ENCODE measurements at places on chromosomes 12 and 14.

DNA sequence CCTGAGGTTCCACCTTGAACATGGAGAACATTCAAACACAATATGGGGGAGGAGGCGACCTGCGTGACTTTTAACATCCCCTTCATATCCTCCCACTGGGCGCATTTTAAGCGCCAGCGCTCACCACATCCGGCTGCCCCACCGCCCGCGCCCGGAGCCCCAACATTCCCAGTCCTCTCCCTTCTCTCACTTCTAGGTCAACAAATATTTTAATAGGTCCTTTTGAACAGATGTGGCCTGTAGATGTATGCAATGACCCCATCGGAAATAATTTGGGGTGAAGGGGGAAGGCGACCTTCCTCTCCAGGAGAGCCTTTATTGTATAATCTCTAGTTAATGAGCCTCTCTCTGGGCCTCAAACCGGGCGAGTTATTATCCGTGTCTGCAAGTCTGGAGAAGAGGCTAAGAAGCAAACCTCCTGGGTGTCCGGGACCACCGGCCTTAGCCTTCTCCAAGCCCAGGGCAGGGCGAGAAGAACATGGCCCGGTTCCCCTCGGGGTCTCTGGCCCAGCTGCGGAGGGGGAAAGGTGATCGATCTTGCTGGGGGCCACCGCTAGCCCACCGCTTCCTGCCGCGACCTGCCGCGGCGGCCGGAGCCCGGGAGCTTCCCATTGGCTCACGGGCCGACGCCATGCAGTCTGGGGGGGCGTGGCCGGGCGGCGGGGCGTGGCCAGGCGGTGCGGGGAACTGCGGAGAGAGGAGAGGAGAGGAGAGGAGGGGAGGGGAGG, 83.2 kb upstream of the HMGA2 start:
- peak; percentile 78 for DNase-seq

DNA sequence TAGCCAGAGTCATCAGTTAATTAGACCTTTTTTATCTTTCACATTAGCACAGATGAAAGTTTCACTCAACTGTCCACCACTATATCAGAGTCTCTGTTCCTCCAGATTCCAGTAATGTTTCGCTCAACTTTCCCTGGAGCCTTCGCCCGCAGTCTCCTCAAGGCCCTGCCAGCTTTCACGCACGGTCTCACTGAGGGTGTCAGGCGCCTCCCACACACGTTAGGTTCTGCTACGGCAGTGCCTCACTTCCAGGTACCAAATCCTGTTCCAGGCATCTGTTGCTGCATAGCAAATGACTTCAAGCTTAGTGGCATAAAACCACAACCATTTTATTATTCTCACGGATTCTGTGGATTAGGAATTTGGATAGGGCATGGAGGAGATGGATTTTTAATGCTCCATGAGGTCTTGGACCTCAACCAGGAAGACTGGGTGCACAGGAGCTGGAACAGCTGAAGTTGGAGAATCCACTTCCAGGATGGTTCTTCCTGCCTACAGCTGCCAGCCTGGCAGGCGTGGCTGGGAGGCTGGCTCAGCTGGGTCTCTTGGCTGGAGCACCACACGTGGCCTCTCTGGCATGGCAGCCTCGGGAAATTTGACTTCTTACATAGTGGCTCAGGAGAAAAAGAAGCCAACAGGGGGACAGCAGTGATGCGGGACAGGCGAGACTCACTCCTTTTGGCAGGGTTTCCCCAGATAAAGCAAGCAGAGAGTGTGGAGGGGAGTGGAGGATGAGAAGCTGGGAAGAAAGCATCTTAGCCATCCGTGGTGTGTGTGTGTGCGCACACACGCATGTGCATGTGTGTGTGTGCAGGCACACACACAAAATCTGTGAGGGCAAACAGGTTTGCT, 21.3 kb upstream of the BCDIN3D start:
- DNase-seq = no peak

GRCh38 chr12:95623554-95624170, 72.4 kb upstream of the USP44 start:
- DNase-seq = peak; percentile 30

- DNase-seq = no peak
These were observed 788 bp upstream of the NGDN start for GRCh38 chr14:23468704-23469126.

GRCh38 chr12:7645395-7646177, 20.1 kb downstream of the APOBEC1 start:
- peak; percentile 53 for DNase-seq

DNA sequence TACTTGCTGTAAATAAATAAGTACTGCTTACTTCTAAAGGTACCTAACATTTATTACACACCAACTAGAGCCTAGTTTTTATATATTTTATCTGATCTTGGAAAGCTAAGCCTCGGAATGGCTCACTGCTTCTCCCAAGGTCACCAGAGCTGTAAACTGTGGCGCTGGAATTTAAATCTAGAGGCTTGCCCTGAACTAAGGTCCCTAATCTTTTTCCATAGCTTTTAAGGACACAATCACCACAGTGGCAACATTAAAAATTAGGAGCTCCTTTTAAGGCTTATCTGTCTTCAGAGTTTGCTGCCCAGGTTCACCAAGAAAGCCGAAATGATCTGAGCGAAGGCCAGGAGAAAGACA, 670 bp downstream of the CCNB1IP1 start:
- DNase-seq = no peak

DNA sequence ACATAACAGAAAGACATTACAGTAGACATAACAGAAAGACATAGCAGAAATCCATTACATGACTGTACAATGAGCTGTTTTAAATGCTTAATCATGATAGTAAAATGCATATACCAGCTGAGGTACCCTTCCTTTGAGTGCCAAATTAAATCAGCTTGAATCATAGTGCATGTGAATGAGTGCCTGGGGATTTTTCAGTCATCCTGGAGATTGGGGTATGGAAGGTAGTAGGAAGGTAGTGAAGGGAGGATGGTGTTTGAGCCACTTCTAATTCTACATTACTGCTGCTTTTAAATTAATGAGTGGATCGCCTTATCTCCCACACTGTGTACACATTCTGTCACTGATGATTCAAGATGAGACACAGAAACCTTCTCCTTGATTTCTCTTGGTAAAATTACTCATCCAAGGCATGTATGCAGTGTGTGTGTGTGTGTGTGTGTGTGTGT, 534.2 kb downstream of the LRFN5 start:
- DNase-seq = no peak

DNA sequence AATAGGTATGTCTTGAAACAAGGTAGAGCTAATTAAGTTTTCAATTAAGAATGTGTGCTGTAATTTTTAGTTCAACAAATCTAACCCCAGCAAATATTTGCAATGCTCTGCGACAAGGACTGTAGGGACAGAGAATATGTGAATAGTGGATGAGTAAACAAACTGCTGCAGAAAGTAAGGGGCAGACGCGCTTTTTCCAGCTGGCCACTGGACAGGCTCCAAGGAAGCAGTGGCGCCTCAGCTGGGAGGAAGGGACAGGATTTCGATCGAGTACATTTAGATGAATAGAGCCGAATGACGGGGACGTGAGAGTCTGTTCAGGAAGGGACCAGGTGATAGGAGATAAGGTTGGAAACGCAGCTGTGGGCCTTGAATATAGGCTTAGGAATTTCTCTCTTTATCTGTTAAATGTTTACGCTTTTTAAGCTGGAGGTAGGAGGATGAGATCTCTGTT, 69.3 kb downstream of the ELK3 start:
- DNase-seq = no peak

DNA sequence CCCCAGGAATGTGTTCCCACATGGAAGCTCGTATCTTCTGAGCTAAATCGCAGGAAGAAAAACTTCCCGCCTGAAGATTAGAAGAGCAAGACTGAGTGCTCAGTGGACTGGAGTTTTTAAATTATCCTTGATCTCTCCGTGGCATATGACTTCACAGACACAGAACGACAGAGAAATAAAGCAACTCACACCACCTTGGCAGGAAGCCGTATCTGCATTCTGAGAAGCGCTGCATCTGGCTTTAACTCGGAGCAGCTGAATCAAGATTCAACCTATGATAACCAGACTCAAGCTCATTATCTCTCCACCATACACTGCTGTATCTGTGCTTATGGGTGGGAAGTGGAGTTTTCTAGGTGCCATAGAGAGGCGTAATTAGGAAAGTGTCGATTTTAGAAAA, 1482.7 kb downstream of the AACS start:
- DNase-seq = no peak

GRCh38 chr12:71865757-71866536, 26.4 kb downstream of the TBC1D15 start:
- DNase-seq = no peak

DNA sequence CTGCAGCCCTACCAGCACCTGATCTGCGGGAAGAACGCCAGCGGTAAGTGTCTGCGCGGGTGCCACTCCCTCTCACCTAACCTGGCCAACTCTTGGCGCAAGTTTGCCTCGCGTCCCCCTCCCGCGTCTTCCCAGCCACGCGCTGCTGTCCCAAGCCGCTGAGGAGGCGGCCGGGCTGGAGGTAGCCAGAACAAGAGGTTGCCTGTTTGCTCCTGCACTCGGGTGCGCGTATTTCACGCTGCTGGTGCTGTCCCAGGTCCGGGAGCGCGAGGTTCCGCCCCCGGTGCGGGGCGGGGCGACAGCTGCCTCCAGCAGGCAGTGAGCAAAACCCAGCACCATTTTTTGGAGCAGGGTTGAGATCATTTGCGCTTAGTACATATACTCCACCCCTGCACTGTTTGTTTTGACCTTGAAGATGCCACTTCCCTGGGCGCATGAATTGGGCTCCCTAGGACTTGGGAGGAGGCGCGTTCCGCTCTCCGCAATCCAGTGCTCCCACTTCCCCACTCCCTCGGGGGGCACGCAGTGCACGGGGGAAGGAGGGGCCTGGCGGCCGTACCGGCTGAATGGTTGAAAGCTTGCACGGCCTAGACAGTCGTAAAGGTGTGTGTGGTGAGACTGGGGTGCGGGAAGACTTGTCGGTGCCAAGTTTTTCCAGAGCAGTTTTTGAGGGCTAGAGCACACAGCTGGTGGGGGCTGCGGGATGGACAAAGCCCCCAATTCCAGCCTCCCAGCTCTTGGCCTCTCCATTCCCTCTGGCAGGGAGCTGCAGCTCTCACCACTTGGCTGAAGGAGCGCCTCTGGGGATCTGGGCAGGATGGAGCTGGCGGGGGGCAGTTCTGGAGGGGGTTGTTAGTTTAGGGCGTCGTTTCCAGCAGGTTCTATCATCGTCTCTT, 226.9 kb upstream of the CRY1 start:
- peak; percentile 89 for DNase-seq

DNA sequence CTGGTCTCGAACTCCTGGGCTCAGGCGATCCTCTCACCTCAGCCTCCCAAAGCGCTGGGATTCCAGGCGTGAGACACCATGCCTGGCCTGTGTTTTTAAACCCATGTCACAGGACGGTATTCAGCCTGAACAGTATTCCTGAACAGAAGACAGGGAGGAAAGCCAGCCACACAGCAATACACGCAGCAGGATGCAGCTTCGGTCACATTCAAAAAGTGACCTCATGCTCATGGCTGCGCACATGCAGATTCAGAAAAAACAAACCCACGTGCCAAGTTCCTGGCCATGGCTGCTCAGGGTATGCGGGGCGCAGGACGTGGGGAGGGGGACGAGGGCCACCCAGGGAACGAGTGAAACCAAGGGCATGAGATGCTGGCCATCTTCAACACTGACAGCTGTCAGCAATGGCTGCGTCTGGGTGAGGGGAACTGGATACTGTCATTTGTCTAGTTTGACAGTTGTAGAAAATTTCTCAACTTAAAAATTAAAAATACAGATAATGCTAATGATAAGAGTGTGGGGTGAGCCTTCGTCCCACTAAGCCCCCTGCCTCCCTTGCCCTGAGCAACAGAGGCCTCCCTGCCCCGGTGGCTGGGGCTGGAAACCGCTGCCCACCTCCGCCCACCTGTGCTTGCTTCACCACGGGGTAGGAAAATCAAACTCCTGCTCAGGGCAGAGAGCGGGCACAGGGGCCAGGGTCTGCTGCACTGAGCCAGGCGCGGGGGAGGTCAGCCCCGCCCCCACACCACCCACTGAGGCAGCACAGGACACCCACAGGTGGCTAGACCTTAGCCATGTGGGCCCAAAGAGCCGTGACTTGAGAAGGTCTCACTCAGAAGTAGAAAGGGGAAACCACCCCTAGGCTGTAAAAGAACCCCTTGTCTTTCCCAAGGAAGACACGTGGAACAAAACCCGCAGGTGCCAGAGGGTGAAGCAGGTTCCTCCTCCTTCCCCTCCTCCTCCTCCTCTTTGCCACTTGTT, 84.2 kb downstream of the SCARB1 start:
- no peak for DNase-seq

- DNase-seq = no peak
These were observed 156.3 kb downstream of the ZFP36L1 start for GRCh38 chr14:68636597-68636996.

- DNase-seq = no peak
These were observed 38.2 kb downstream of the CACNA2D4 start for GRCh38 chr12:1880153-1880845.

DNA sequence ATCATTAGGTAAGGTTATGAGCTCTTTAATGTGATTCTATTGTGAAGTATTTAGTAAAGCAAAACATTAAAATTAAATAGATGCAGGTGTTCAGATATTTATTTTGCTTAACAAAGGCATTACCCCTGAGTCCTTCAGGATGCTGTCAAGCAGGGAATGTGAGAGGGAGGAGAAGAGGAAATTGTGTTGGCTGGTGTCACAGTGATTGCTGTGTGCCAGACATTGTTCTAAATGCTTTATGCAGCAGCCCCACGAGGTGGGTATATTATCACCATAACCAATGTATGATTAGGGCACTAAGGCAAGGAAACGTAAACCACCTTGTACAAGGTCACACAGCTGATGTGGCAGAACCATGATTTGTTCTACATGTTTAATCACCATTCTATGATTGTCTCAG, 80.1 kb downstream of the STAB2 start:
- no peak for DNase-seq

DNA sequence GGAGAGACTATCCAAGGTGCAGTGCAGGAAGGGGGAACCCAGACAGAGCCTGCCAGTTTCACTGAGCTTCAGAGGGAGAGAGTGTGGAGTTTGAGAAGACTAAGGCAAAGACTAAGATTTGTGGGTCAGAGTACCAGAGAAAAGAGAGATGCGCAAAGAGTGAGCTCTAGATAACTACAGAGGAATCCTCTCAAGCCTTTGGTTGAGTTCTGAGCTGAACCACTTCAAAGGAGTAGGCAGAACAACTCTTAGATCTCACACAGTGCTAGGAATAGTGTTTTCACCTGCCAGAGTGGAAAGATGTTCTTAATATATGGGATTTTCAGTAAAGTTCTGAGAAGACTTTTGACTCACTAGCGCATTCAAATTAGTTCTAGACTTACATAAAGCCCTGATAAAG, 10.7 kb upstream of the M6PR start:
- peak; percentile 15 for DNase-seq

GRCh38 chr12:117091758-117092510, 7.3 kb downstream of the TESC start:
- no peak for DNase-seq

GRCh38 chr14:72941286-72941985, 15.2 kb downstream of the DCAF4 start:
- DNase-seq = no peak

DNA sequence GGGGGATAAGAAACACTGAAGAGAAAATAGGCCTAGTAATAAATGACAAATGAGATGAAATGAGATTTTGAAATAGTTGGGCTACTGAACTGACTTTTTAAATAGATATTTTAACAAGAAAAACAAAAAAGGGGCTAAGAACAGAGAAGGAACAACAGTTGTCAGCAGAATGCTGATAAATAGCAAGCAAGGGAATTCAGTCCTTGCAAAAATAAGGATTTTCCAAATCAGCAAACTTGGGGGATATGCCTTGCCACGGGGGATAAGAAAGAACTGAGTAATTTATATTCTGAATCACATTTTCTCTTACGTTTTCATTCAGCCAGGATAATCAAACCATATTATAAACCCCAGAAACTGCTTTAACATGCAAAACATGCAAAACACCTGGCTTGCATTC, 12.9 kb upstream of the CCDC196 start:
- no peak for DNase-seq
